ENCODE measurements at places on chromosomes 1 and 21.
A peak's percentile ranks its signal among the peaks of the same experiment; 100 is the strongest.

GRCh38 chr1:226461087-226461486, 53.2 kb upstream of the PARP1 start:
- DNase-seq: no peak

- DNase-seq: no peak
Observed at GRCh38 chr1:239742416-239743109, 349.1 kb upstream of the FMN2 start.

DNA sequence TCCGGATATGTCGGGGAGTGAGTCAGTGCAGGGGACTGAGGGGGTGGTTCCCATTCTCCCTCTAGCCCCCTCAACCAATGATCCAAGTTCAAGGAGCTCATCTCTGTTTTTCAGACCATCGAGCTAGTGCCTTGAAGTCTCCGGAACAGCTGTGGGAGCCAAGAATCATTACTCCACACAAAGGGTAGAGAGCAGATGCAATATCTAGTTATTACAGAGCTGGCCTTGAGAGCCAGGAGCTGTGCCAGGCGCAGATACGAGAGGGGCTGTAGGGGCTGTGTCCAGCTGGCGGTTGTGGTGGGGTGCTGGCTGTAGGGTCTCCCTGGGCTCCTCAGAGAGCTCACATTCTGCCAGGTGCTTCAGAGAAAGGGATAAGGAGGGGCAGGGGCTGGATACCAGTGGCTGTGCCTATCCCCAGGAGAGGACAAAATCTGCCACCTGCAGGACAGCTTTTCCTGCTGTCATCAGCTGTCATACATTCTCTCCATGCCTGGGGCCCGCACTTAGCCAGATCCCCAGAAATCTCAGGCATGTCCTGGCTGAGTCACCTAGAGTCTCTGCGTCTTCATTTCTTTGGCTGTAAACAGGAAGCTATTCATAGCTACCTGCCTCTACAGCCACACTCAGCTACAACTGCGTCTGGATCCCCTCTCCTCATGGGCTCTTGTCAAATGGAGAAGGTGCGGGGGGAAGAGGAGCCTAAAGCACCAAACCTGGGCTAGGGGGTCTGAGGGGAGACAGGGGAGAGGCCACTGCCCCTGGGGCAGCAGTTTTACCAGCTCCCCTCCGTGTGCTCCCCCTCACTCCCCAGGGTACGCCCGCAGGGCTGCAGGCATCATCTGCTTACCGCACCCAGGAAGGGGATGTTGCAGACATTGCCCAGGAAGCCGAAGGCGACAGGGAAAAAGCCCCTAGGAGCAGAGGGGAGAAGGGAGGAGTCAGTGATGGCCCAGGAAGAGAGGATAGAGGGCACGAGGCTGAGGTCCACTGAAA, 2.4 kb upstream of the KISS1 start:
- peak; percentile 31 for DNase-seq

GRCh38 chr1:195472291-195472690, 1135.9 kb downstream of the KCNT2 start:
- DNase-seq: no peak

DNA sequence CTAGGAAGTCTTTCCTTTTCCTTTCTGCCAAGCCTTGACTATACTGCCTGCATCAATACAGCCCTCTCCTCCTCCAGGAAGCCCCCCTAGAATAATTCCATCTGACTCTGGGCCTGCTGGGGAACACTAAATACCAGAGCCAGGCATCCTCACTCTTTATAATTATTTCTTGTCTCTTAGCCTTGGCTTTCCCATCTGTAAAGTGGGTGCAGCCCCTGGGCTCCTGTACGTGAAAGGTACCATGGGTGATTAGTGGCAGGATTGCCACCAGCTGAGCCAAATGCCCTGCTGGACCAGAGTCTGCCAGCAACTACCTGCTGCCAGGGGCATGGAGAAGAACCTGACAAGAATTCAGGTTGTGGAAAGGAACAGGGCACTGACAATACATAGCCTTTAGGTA, 58.7 kb downstream of the LGR6 start:
- no peak for DNase-seq

DNA sequence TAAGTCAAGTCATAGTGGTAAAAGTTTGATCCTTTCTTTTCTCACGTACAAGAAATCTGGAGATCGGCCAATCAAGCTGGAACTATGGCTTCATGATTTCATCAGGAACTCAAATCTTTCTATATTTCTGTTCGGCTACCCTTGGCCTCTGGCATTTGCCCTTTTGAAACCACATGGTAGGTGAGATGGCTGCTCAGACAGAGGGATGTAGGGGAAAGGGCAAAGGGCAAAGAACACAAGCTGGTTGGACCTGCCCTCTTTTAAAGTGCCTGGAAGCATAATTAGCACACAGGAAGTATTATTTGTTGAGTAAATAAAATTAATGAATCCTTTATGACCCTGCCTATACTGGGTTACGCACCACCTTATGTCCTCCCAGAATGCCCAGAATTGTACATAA, 11.5 kb upstream of the RGS1 start:
- DNase-seq: no peak

- no peak for DNase-seq
Observed at GRCh38 chr1:93255222-93256079, 74.9 kb downstream of the CCDC18 start.

DNA sequence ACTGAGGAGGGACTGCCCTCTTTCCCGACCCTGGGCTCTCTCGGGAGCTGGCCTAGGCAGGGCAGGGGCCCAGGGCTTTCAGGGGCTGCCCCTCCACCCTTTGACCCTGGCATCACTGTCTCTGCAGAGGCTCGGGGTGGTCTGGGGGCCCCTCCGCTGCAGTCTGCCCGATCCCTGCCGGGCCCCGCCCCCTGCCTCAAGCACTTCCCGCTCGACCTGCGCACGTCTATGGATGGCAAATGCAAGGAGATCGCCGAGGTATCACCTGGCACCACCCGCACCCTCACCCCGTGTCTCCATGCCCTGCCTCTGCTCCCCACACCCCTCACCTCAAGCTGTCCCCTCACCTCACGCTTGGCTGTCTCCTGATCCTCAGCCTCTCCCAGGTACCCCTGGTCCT, 5.5 kb downstream of the AMPD2 start:
- DNase-seq: no peak

Data from NCI-H1105 (cell line).